Trophoblast cell (in vitro differentiated cells and primary cell): ENCODE measurements at places on chromosomes 12 and 14.

DNA sequence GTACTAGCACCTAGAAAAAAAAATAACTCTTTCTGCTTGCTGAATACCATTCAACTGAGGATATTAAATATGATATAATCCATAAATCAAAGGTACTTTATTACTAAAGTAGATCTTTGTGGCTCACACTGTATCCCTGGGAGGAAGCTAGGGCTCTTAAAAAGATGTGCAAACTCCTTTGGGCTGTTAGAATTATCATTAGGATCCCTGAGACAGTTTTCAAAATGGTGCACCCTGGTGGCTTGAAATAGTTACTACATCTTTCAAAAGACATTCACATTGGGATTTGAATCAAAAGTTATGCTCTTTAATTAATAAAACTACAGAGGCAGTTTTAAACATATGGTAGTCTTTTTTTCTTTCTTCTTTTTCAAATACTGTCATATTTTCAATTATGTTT lies 228.5 kb upstream of the G2E3 start:
- peak; percentile 33 for DNase-seq

GRCh38 chr14:54342806-54343205 lies 54.0 kb upstream of the CDKN3 start:
- DNase-seq = no peak

DNA sequence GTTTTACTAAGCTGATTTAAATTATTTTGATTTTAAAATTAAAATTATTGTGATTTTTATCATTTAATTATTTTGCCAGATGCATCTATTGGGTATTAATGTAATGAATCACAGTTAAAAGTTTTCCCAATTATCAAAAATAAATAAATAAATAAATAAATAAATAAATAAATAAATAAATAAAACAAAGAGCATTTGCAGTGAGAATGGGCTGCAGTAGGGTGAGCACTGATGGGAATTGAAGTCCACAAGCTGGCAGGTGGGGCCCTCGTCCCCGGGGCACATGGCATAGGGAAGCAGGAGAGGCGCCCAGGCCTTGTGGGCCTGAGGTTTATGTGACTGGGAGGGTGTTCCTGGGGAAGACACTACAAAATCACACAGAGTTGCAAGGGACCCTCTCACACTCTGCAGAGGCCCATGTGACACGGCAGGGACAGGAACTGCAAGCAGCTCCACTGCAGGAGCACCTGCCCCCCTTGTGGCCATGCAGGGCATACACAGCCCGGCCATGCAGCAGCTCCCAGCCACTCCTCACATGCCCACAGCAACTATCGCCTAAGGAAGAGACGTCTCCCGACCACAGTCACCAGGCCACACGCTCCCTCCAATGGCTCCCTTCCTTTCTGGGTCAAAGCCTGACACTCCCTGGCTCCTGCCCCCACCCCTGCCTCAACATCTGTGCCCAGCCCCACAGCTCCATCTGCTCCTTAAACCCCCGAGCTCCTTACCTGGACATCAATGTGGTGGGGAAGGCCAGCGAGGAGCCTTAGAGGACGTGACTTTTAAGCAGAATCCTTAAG lies 256.3 kb upstream of the SFSWAP start:
- DNase-seq = peak; percentile 64

DNA sequence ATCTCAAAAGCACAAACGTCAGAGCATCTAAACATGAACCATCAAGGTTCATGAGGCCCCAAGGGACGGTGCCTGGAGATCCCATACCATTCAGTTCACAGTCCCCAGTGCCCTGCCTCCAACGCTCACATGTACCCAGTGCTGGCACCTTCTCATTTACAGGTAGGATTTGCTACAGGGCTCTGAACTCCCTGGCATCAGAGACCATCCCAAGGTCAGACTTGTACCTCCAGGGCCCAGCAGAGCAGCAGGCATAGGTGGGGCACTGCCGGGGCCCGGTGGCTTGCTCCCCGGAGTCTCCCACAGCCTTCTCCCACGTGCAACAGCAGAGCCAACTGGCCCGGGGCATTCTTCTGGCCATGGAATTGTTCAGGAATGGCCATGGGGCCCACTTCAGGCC lies 114.8 kb downstream of the BCL11B start:
- DNase-seq = no peak

DNA sequence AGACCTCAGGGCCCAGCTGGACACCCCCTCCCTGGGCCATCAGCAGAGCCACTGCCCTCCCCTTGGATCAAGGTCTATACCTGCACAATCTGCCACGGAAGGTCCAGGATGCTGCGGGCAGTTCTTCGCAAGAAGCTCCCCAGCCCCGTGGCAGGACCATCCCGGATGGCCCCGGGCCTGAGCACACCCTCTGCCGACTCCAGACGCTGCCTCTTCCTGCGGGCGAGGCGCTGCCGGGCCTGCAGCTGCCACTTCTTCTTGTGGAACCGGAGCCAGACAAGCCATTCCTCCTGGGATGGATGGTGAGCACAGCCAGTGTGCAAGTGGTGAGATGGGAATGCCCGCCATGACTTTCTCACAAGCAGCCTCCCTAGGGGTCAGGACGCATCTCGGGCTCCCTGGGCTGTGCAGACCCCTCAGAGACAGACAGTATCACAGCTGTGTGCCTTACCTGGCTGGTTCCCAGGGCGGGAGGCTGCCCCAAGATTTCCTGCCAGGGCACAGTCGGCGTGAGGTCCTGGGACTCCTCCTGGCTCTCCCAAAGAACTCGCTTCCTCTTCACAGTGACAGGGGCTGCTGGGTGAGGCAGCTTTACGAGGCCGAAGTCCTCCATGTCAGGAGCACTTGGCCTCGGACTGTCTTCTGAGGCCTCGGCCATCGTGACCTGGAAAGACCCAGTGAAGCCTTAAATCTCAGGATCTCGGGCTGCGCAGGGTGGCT lies 30.8 kb downstream of the P2RX2 start:
- no peak for DNase-seq

DNA sequence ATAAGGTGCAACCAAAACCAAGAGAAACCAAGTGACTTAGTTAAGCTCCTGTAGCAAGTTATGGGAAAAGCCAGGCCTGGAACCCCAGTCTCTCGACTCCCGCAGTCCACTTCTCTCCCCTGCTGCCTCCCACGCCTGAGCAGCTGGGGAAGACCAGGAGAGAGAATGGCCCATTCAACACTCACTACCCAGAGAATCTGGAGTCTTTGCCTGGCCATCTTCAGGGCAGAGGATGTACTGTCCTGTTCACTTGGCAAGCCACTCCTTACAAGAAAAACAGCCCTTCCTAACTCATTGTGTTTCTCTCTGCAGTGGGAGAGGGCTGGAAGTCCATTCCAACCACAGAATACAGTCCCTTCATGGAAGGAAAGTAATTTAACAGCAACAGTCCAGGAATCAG lies 1.8 kb downstream of the PITPNM2 start:
- no peak for DNase-seq

GRCh38 chr12:66236969-66237368 lies 48.0 kb downstream of the IRAK3 start:
- no peak for DNase-seq

- peak; percentile 86 for DNase-seq
These were observed 74.3 kb upstream of the CPM start for GRCh38 chr12:69007101-69007854.

- DNase-seq = no peak
These were observed 30.3 kb downstream of the DMAC2L start for GRCh38 chr14:50342221-50343078.

DNA sequence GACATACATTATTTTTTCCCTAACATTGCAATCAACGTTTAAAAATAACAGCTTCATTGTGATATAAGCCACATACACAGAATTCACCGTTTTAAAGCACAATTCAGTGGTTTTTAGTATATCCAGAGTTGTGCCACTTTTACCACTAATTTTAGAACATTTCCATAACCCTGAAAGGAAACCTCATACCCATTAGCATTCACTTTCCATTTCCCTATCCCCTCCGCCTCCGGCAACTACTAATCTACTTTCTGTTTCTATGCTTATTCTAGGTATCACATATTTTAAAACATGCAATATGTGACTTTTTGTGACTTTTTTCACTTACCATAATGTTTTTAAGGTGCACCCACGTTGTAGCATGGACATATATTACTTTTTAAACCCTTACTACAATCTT lies 55.6 kb upstream of the ISM2 start:
- DNase-seq = no peak

DNA sequence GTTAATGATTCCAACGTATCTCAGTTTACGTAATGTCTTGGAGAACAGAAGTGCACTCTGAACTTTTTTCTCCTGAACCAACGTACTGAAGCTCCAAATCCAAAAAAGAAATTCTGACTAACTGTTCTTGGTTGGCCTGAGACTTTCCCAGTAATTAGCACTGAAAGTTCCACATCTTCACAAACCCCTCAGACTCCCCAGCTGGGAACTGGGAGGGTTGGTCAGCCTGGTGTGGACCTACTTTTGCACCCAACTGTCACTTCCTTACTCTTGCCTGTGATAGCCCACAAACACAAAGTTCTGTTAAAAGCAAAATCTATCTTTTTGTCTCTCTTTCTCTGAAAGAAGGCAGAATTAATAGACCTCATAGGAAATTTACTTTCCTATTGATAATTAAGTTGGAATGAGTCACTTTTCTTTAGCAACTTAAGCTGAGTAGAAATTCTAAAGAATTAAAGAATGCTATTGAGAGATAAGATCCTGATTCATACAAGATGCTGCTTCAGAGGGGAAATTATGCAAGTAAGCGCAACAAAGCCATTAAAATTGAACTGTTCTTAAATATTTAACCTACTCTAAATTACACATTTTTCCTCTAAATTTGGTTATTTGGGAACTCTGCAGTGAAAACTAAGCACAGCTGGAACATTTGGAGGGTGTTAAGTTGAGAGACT lies 155.0 kb downstream of the EPS8 start:
- no peak for DNase-seq

DNA sequence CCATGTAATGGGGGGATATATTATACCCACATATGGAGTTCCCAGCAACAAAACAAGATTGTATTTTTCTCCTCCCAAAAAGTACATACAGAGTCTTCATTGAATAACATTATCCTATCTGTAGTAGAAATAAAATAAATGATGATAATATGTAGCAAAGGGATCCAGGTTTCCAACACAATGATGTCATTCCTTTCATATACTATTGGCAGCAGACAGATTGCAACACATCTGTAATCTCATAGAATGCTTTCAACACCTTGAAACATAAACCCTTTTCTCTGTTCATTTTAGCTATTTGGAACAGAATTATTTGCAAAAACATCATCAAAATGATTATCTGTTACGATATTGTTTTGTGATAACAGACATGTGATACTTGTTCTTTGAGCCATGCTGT lies 317.6 kb downstream of the DPF3 start:
- DNase-seq = peak; percentile 20

GRCh38 chr14:100246809-100247428 lies 8.0 kb downstream of the YY1 start:
- DNase-seq = peak; percentile 81

- peak; percentile 45 for DNase-seq
These were observed 55.2 kb upstream of the CERS5 start for GRCh38 chr12:50222275-50222783.

GRCh38 chr12:55712700-55713415 lies 3.0 kb upstream of the BLOC1S1 start:
- DNase-seq = no peak

- DNase-seq = no peak
These were observed 84.4 kb downstream of the ARF6 start for GRCh38 chr14:49977126-49977841.

DNA sequence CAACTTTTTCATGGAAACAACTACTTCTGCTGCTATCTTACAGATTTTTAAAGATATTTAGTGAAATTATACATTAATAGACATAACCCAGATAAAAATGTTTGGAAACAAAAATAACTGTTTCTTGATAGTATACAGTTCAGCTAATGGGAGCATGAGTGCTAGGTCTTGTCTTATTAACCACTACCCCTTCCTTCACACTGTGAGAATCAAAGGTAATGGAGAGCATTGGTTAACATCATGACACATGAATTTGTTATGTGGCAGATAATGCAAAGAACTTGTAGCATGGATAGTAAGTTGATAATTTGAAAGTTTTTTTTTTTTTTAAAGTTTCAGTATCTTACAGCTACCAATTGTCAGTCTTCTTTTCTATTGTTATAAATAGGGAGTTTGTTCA lies 44.2 kb downstream of the CCDC91 start:
- peak; percentile 43 for DNase-seq

- no peak for DNase-seq
These were observed 1.3 kb upstream of the FOXG1 start for GRCh38 chr14:28765169-28765830.

DNA sequence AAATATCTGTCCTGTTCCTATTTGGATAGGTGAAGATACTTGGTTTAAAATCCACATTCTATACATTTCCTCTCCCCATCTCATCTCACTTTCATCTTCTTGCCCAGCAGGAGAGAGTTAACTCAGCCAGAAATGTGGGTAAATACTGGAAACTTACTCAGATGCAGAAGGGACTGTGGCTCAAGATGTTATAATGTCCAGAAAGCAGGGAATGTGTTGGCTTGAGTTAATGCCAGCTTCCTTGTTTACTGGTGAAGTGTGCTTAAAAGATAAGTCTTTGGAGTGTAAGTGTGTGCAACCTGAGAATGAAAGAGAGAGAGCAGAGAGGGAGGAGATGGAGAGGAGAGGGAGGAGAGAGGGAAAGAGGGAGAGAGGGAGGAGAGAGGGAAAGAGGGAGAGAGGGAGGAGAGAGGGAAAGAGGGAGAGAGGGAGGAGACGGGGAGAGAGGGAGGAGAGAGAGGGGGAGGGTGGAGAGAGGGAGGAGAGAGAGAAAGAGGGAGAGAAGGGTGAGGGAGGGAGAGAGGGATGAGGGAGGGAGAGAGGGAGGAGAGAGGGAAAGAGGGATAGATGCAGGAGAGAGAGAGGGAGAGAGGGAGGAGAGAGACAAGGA lies 22.0 kb upstream of the SNRPF start:
- DNase-seq = no peak

DNA sequence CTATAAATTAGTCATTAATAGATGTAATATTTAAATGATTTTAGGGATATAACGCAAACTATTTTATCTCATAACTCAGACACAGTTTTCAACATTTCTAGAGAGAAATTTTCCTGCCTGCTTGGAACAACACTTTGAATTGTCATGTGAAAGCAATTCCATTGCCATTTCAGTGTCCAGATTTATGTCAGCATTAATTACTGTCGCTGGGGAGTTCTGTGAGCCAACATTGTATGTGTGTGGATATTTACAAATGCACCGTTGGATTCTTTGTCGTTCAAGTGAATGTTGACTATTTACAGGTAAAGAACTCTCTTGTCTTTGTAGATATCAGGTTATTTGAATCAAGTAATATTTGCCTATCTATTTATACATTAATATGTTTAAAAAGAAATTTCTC lies 465.3 kb upstream of the RGS6 start:
- DNase-seq = no peak
